ENCODE measurements at places on chromosomes 16 and 17.

DNA sequence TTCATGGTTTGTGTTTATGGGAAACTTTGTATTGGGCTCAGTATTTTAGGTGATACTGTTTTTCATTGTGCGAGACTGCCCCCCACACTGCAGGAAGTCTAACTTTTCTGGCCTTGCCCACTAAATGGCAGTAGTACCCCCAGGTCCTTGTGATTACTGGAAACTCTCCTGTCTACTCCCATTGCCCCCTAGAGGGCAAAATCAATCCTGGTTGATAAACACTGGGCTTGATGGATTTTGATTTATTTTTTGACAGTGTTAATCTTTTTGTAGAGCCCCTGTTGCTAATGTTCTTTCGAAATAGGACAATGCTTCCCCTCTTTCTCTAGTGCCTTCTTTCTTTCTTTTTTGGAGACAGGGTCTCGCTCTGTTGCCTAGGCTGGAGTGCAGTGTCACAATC lies 15.5 kb downstream of the METTL9 start:
- DNase-seq: no peak

GRCh38 chr16:13436641-13437412 lies 483.1 kb upstream of the ERCC4 start:
- no peak for DNase-seq

- DNase-seq: no peak
Observed at GRCh38 chr17:55582897-55583296, 71.6 kb upstream of the SMIM36 start.

- DNase-seq: no peak
Observed at GRCh38 chr17:46777943-46778915, 40.3 kb downstream of the WNT3 start.

DNA sequence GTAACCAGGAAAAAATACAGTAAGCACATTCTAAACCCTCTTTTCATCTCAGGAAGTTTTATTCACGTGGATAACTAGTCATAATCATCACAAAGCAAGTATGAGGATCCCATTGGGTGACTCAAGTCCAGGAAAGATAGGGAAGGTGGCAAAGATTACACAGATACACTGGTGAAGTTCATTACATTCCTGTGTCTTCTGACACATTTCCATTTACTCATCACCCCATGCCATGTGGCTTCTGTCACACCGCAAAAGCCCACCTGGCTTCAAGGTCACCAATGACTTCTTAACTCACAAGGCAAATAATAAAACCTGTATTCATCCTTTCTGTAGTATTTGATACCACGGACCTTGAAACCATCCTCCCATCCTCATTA lies 17.0 kb downstream of the HS3ST3A1 start:
- DNase-seq: no peak

- no peak for DNase-seq
Observed at GRCh38 chr17:73588891-73589290, 55.4 kb downstream of the SDK2 start.

GRCh38 chr17:8143581-8144400 lies 8.4 kb downstream of the PER1 start:
- no peak for DNase-seq

GRCh38 chr17:1490643-1491442 lies 1.6 kb downstream of the MYO1C start:
- peak; percentile 68 for DNase-seq

DNA sequence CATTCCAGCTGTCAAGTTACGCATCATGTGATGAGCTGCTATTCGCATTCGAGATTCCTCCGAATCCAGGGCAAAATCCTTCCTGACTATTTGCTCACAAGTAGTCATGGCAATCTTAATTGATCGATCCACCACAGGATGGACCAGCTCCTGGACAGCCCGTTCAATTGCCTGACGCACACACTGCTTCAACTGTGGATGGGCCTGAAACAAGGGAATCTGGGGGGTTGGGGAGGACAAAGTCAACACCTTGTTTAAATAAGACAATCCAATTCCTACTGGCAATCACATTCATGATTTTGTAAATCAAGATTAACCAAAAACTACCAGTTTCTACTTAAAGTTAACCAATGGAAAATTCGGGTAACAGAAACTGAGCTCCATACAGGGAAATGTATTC lies 28.4 kb downstream of the SETD6 start:
- no peak for DNase-seq

All from activated B cell treated with CpG ODN at 0.5 μM for 24 hours (primary cell).